ENCODE measurements at places on chromosomes 3 and 15. TPM values are rescaled to one million over a fixed set of nuclear protein-coding genes. Genes with fewer than 3 reads are reported as not detected.

P2RY13 gene
- not detected for total RNA-seq

IL5RA gene
- not detected for total RNA-seq

CHL1 gene
- total RNA-seq = 1.6 TPM

TRAIP gene
- total RNA-seq = 2.1 TPM

PIGX gene
- total RNA-seq = 26.1 TPM

MED12L gene
- 0.13 TPM for total RNA-seq

GPR27 gene
- total RNA-seq = not detected

SUSD5 gene
- 0.85 TPM for total RNA-seq

CNTN3 gene
- 1.6 TPM for total RNA-seq

TRIM69 gene
- 10.7 TPM for total RNA-seq

GRCh38 chr3:5891711-5892110 is 704.2 kb downstream of the EDEM1 start:
- DNase-seq = no peak

DNA sequence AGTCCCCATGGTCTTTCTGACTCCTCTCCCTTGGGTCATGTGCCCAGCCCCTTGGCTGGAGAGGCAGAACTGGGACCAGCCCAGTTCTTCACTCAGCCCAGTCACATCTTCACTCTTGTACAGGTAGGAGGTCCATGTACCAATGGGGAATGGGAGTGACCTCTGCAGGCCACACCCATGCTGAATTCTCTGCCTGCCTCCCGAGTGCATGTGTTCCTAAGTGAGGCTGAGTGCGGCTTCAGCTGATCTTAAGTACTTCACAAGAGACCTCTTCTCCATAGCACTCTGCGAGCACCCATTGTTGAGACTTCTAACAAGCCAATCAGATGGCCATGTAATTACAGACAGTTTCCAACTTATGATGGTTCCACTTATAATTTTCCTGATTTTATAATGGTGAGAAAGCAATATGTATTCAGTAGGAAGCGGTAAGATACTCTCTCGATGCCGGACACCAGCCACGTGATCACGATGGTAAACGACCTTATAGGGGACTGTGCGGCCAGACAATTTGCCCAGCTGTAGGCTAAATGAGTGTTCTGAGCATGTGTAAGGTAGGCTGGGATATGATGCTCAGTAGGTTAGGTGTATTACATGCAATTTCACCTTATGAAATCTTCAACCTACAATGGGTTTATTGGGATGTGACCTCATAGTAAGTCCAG is 112.1 kb downstream of the KLF13 start:
- DNase-seq = no peak

DNA sequence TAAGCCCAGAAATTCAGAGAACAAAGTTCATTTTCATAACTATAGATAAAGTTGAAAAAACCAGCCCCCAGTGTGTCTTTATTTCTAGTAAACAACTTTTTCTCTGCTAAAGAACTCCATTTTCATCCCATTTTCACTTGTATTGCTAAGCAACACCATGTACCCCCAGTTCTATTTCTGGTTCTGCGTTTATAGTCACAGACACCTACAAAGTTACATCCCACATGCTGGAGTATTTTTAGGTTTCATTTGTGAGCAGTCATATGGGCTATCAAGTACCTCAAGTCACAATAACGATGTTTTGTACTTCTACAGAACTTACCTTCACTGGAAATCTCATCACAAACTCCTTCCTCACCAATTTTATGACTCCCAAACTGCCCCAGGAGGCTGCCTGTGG is 236.5 kb downstream of the RSL24D1 start:
- no peak for DNase-seq

- no peak for DNase-seq
Measured at GRCh38 chr3:188133219-188133618, 20.7 kb upstream of the LPP start.

DNA sequence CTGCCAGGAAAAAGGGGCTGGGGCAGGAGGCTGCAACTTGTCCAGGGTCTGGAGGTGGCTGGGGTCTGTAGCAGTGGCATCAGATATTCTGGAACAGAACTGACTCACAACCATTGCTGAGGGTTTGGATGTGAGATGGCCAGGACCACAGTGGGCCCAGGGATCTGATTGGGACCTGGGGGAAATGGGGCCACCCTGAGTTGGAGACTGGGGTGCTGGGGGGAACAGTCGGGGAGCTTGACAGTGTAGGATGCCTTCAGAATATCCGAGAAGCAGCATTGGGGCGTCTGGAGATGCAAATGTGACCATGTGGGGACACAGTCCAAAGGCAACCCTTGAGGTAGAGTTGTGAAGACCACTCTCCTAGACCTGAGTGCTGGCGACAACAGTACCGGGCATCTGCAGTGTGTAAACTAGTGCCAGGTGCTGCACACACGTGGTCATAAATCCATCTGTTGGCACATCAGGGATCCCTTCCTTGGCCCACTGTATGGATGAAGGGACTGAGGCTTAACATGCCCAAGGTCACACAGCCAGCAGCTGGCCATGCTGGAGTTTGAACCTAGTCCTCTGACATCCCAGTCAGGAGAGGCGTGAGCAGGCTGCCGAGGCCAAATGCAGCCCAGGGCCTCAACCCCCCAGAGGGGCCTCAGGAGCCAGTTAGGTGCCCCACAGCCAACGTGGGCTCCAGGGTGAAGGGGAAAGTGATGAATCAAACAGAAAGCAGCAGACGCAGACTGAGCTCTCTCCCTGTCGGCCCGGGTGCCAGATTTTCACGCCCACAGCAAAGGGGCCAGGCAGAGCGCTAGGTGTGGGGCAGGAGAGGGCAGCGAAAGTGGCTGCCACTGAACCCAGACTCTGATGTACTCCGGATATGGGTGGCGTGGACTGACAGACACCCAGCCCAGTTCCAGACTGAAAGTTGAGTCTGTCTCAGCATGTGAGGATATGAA is 18.8 kb downstream of the HEMK1 start:
- DNase-seq = no peak

DNA sequence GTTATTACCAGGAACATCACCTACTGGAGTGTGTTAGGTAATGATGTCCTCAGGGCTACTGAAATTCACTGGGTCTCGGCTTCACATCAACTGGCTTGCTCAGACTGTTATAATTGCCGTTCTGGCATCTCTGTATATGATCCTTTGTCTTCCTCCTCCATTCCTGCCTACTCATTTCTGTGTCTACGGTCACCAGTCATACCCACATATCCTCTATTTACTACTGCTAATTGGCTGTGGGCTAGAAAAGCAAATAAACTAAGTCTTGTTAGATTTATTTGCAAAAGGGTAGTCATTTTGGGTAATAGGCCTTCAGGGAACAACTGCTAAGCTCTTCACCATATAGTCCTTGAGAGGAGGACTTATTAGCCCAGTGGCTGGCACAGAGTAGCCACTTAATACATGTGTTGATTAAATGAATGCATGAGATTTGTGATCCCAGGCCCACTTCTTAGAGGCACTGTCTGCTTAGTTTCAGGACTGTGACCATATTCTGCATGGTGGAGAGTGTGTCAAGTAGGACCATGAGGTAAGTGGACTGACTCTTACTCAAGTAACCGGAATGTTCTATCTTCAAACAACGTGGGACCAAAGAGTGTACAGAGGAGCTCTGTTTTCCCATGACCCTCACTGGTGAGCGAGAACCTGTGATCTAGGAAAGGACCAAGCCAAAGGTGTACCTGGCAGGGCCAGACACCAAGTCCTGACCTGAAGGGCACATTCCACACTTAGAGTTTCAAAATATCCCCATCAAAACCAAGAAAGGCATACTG is 13.2 kb downstream of the ZDHHC3 start:
- DNase-seq = no peak

GRCh38 chr3:128867200-128868125 is 12.0 kb upstream of the ACAD9 start:
- no peak for DNase-seq

- no peak for DNase-seq
Measured at GRCh38 chr3:128801779-128802380, 75.9 kb downstream of the RAB7A start.

DNA sequence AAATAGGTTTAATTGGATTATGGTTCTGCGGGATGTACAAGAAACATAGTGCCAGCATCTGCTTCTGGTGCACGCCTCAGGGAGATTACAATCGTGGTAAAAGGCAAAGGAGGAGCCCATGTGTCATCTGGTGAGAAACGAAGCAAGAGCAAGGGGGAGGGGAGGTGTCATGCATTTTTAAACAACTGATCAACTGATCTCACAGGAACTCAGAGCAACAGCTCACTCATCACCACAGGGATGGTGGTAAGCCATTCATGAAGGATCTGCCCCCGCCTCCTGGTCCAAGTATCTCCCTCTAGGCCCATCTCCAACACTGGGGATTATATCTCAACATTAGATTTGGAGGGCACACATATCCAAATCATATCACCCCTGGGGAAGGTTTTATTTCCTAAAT is 42.1 kb upstream of the FGF7 start:
- DNase-seq = no peak

DNA sequence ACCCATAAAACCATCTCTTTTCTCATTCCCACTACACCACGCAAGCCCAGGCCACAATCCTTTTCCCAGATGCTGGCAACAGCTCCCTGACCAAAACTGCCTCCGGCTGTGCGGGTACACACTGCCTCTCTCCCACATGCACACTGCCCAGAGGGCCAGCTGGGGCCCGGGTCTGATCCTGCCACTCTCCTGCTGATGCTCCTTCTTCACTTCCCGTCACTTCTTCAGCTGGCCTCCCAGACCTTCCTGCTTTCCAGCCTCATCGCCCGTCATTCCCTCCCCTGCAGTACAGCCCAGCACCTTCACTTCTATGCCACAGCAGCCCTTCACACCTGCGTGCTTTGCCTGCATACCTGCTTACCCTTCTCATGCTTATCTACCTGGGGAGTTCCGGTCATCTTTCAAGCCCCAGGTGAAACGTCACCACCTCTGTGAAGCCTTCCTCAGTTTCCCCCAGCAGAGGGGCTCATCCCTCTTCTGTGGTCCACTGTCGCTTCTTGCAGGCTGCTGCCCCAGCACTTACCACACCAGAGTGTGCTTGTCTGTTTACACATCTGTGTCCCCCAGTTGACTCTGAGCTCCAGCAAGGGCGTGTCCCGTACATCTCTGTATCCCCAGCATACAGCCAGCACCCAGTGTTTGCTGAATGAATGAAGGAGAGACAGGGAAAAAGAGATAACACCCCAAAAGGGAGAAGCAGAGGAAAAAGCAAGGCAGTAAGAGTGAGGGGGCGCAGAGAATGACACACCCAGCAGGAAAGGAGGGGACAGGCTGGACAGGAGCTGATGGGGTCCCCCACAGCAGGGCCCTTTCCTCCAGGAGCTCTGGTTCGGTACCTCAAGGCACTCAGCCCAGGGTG is 22.2 kb downstream of the GRAMD2A start:
- no peak for DNase-seq

GRCh38 chr3:1394188-1394587 is 301.4 kb downstream of the CNTN6 start:
- DNase-seq = no peak

DNA sequence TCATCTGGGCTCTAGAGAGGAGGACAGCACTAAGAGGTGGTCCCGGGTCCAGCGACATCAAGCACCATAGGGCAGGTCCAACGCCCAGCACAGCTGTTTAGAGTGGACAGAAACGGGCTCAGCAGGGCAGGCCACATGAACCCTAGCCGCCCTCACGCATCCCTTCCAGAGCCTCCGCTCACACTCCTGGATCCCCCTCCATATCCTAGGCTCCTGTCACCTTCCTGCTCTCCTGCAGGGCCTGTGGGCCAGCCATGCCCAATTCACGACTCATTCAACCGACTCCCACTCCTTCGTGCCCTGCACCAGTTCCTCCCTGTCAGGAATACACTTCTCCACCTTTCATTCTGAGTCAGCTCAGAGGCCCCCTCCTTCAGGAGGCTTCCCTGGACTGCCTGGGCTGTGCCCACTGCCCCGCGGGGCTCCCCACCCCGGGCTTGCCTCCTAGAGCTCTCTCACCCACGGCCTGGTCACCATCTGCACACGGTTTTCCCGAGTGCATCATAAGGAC is 90.2 kb downstream of the LINGO1 start:
- DNase-seq = no peak
